Activated gamma-delta T cell treated with anti-CD3 and anti-CD28 coated beads, Interleukin-2, amount 50 U/mL, for 16 hours (primary cell): ENCODE measurements at places on chromosomes 16 and 17.

DNA sequence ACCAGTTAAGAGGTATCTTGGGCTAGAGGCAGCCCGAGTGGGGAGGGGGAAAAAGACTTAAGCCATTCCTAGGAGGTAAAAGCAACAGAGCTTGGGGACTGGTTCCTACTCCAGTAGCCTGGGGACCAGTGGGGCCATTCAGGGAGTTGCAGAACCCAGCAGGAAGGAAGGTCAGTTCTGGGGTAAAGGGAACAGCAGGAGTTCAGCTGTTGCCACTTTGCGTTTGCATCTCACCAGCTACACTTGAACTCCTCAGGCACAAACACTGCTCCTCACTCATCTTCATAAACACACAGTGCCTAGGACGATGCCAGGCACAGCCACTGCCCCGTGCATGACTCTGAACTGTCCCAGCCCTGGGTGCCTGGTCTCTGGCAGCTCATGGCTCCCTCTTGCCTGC lies 4.0 kb downstream of the HAP1 start:
- no peak for DNase-seq

- DNase-seq: no peak
Measured at GRCh38 chr17:55727920-55728319, 5.3 kb upstream of the TMEM100 start.

DNA sequence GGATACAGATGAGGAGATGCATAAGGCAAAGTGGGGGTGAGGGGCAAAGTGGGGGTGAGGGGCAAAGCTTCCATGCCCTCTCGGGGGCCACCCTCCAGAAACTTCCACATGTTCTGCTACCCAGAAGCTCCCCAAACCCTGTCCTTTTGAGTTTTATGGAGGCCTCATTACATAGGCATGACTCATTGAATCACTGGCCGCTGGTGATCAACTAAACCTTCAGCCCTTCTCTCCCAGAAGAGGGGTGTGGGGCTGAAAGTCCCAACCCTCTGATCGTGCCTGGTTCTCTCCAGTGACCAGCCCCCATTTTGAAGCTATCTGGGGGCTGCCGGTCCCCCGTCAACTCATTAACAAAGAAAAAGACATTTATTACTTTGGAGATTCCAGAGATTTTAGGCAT lies 27.5 kb downstream of the ITGAE start:
- DNase-seq: no peak

GRCh38 chr17:50721194-50722010 lies 2.0 kb downstream of the LUC7L3 start:
- no peak for DNase-seq

GRCh38 chr17:50908140-50908859 lies 42.1 kb upstream of the TOB1 start:
- no peak for DNase-seq

GRCh38 chr17:27888067-27888466 lies 5.1 kb downstream of the LYRM9 start:
- no peak for DNase-seq

- no peak for DNase-seq
Measured at GRCh38 chr17:66967837-66968543, 3.5 kb downstream of the CACNG4 start.

- no peak for DNase-seq
Measured at GRCh38 chr16:84957792-84958191, 53.5 kb downstream of the ZDHHC7 start.

- DNase-seq: no peak
Measured at GRCh38 chr17:76672270-76672851, 28.8 kb upstream of the ST6GALNAC1 start.

DNA sequence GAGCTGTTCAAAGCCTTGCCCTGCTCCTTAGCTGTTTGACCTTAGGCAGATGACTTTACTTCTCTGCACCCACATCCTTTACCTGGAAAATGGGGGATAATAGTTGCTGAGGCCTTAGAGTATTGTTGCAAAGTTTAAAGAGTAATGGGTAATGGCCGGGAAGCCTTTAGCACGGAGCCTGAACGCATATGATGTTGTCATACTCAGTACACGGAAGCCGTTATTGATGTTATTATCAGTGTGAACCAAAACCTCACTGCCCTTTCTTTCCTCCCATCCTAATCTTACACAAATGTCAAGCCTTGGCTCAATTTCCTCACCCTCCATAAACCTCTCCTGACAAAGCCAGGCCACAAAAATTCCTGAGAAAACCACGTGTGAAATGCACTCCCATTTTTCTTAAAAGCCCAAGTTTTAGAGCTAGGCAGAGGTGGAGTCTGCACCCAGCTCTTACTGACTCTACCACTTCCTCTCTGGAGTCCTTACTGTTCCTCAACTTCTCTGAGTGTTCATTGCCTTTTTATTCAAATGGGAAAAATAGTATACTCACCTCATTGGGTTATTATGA lies 67.3 kb upstream of the CACNG3 start:
- DNase-seq: no peak

- no peak for DNase-seq
Measured at GRCh38 chr16:71263582-71263981, 25.6 kb downstream of the CMTR2 start.

GRCh38 chr17:15124746-15125145 lies 140.4 kb downstream of the PMP22 start:
- no peak for DNase-seq

- DNase-seq: no peak
Measured at GRCh38 chr16:65327346-65327745, 205.5 kb upstream of the CDH11 start.

DNA sequence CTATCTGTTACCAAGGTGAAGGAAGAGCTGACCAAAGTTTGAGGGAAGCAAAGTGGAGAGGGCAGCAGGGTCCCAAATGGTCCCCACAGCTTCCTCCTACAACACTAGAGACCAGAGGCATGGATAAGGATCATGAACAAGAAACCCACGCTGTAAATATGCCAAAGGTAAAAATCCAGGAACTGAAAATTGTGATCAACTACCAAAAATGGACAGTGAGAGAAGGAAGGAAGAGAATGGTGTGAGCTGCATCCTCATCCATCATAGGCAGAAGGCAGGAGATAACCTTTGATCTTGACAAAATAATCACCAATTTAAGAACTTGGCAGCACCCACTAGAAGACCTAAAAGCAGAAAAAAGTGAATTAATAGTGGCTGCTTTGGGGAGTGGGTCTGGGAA lies 66.2 kb downstream of the CYTH1 start:
- DNase-seq: no peak

DNA sequence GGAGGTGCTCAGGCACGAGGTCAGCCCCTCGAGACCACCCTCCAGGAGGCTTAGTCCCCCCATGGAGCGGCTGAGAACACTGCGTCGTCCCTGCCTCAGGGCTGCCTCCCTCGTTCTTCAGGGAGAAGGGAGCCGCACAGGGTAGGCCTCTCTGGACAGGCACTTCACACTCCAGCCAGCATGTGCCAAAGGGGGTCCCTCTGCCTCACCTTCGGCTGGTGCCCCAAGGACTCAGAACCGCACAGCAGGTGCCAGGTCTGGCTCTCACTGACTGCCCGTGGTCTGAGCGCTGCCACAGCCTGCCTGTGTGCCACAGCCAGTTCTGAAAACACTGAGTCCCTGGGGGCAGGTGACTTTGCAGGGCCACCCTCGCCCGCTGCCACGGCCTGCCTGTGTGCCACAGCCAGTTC lies 7.1 kb downstream of the P2RX5 start:
- DNase-seq: no peak

- DNase-seq: no peak
Measured at GRCh38 chr17:68457168-68457538, at the start of gene WIPI1. Gene WIPI1, minus strand, starts transcription at chr17:68457496. Its CDS starts 75 bp downstream, at chr17:68457421.

- DNase-seq: no peak
Measured at GRCh38 chr17:830950-831349, 48.8 kb downstream of the MRM3 start.

- no peak for DNase-seq
Measured at GRCh38 chr17:6752068-6752909, 3.6 kb upstream of the XAF1 start.

- no peak for DNase-seq
Measured at GRCh38 chr17:60073063-60073462, 5.7 kb downstream of the HEATR6 start.

DNA sequence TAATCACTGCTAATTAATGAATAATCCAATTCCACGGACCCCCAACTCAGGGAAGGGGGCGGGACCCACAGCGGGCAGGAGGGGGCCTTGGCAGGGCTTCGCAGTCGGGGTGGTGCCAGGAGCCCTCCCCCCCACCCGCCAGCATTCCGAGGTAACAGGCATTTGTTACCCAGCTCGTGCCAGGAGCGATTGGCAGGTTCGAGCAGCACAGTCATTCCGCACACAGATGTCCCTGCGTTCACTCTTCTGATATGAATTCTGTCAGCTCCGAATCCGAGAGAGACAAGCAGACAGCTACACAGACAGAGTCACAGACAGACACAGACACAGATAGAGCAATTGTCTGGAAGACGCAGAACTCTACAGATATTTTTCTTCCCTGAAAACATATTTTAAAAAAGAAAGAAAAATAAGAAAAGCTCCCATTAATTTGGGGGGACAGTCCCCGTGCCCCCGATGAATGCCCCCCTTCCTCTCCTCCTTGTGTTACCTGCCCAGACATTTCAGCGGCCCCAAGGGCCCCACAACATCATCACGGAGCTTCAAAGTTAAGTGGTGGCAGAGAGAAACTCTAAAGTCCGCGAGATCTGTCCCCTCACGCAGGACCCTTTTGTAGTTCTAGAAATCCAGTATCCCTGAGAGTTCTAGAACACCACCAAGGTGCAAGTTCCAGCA lies 10.2 kb downstream of the NEUROD2 start:
- no peak for DNase-seq

DNA sequence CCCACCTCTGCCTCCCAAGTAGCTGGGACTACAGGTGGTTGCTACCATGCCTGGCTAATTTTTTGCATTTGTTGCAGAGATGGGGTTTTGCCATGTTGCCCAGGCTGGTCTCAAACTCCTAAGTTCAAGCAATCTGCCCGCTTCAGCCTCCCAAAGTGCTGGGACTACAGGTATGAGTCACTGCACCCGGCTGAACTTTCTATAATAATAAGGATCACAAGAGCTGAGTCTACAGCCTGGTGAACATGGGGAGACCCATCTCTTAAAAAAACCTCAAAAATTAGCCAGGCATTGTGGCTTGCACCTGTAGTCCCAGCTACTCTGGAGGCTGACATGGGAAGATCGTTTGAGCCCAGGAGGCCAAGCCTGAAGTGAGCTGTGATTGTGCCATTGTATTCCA lies 53.5 kb downstream of the WDR59 start:
- no peak for DNase-seq

DNA sequence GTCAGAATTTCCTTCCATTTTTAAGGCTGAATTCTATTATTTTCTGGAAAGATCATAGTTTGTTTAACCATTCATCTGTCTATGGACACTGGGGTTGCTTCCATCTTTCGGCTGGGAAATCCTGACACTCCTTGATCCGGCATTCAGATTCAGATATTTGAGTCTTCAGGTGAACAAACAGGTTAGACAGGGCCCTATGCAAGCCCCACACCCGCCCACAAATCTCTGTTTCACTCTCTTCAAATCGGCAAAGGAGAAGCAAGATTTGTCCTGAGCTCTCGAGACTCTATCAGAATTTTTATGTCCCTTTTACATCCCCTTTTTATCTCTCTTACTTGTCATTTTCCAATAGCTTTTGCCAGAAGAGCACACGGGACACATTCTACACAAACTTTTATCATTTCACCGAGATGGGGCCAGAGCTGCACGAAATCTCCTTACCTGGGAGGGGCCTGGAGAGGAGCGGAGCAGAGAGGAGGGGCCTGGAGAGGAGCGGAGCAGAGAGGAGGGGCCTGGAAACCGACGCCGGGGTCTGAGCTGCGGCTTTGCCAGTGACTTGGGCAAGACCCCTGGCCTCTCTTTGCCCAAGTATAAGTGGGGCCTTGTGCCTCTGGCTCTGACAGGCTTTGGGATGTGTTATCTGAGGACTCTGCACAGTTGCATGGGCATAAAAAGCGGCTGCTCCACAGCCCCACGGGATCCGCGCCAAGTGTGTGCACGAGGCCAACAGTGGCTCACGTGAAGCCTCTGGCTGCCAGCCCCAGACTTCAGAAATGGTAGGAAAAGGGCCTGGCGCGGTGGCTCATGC lies 54.3 kb upstream of the RBFOX3 start:
- no peak for DNase-seq

DNA sequence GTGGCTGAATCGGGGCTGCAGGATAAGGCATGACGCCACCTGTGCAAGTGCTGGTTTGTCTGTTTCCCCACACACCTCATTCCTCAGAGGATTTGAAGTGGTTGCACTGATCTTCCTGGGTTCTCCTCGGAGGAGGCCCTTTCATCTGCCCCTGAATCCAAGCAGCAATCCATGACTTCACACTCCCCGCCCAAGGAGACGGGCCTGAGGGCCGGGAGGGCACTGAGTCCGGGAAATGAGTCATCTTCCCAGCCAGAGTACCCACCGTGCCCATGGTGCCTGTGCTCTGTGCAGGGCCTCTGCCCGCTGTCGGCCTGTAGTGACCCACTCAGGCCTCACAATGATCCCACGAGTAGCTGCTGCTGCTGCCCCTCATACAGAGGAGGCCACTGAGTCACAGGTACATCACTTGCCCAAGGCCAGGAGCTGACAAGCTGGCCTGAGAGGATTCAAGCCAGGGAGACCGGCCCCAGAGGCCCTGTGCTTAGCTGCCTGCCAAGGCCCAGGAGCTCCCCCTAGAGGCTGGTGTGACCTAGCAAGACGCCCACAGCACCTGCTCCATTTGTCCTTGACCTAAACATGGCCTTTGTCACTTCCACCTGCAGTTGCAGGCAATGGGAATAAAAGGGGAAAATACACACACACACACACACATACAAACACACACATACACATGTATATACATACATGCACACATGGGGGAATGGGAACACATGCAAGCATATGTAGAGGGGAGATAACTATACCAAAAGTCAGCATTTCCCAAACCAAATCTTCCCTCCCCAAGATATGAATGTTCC lies 240.0 kb downstream of the C16orf95 start:
- no peak for DNase-seq

- no peak for DNase-seq
Measured at GRCh38 chr17:62717889-62718288, 90.2 kb downstream of the MARCHF10 start.

DNA sequence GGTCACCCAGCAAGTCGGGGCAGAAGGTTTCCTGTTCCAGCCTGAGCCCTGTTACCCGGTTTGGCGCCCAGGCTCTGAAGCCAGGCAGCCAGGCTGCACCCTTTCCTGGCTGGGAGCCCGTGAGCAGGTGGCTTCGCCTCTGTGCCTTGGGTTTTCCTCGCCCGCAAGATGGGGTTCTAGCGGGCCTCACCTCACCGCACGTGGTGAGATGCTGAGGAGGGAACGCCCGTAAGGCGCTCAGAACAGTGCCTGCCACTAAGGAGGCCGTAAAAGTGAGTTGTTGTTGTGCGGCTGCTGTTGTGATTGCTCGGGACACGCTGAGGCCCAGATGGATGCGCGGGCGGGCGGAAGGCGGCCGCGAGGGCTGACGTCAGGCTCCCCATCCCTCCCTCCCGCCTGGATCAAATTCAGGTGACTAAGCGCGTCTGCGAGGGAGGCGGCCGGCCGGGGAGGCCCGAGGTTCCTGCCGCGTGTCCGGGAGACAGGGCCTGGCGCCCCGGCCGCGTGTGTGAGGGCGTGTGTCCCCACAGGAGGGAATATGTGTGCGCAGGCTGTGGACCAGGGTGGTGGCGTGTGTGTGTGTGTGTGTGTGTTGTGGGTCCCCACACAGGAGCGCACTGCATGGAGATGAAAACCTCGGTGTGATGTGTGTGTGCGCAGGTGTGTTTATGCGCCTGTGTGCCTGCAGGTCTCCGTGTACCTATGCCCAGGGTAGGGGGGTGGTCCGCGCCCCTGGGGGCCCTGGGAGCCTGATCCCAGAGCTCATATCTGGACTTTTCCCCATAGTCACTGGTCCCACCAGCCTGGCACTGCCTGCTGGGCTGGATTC lies 4.3 kb downstream of the CAMKK1 start:
- DNase-seq: no peak
